CD4-positive, alpha-beta T cell (primary cell): ENCODE measurements at places on chromosomes 7 and 10. TPM values are rescaled to one million over a fixed set of nuclear protein-coding genes. Genes with fewer than 3 reads are reported as not detected.

DNA sequence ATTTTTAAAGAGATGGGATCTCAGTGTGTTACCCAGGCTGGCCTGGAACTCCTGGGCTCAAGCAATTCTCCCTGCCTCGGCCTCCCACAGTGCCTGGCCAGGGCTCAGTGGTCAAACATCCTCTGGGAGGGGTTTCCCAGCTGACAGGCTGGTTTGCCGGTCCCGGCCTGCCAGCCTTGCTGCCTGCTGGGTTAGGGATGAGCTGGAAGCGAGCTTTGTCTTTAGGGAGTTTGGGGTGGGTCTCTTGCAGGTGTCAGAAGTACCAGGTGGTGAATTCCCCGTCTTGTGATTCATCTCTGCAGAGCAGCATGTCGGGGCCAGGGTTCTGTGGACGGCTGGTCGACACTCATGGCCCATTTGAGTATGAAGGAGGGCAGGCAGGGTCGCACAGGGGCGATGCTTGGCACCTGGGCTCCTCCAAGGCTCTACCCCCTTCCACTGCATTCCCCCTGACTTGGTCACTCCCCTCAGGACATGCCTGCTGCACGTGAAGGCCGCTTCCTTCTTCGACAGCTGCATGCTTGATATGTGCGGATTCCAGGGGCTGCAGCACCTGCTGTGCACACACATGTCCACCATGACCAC is 30.3 kb downstream of the ZAN start:
- H3K27ac ChIP-seq = no peak overlapping the region
- no peak overlapping the region for H3K4me3 ChIP-seq
- no peak for DNase-seq
- no peaks in the 10 kb centered on the region for H3K4me1 ChIP-seq

DNA sequence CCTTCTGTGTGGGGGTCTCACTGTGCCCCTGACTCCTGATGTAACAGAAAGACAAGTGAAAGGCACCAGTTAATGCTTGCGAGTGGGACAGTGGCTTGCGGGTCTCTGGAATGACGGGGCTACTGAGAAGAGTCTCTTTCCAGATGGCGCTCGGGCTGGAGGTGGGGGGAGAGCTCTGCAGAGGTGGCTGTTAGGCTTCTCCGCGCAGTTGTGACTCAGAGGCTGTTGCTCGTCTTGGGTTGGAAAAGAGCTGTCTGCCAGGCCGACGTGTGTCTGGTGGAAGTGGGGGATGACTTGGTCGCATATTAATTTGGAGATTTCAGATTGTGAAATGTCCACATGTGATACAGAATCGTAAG is 27.9 kb upstream of the SH2B2 start:
- H3K27ac ChIP-seq = no peak overlapping the region
- no peak for DNase-seq
- H3K4me3 ChIP-seq = no peak overlapping the region
- H3K4me1 ChIP-seq = no peaks in the 10 kb centered on the region
- no peaks in the 10 kb centered on the region for H3K27me3 ChIP-seq

DNA sequence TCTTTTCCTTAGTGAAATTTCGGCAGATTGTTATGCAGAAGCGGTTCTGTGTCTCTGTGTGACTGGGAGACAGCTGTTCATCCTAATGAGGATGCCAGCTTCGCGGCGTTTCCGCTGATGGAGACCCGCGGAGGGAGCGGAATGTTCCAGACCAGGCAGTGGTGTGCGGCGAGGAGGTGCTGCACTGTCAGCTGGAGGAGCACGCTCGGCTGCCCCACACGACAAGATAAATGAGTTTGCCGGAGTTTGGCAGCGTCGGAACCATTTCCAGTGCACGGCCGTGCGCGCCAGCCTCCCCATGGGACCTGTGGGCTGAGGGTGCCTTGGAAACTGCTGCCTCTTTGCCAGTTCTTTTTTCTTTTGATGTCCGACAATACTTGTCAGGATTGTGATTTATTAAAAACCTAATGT is 64.6 kb downstream of the WDR37 start:
- H3K27me3 ChIP-seq = no peaks in the 10 kb centered on the region
- H3K4me1 ChIP-seq = peaks cover 23% of the 10 kb centered on the region
- H3K36me3 ChIP-seq = peaks cover 92% of the 10 kb centered on the region
- DNase-seq = no peak
- H3K4me3 ChIP-seq = no peak overlapping the region
- H3K27ac ChIP-seq = no peak overlapping the region

DNA sequence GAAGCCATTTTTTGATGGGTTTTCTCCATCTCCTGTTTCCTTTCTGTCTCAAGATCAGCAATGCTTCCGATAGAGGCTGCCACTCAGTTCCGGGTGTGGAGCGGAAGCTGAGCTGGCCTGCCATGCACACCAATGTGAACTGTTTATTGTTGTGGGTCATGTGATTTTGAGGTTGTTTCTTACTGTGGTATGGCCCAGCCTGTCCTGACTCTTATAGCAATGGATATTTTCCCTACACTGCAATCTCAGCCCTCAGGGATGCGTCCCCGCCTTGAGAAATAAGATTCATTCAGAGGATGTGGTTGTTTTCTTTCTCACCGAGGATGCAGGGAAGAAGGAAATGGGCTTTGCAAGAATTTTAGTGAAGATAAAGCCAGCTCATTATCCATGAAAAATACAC is 134.7 kb downstream of the PFKFB3 start:
- no peak overlapping the region for H3K4me3 ChIP-seq
- no peaks in the 10 kb centered on the region for H3K27me3 ChIP-seq
- DNase-seq = no peak
- no peaks in the 10 kb centered on the region for H3K4me1 ChIP-seq
- H3K36me3 ChIP-seq = no peaks in the 10 kb centered on the region

- no peaks in the 10 kb centered on the region for H3K27me3 ChIP-seq
- H3K4me3 ChIP-seq = no peak overlapping the region
- DNase-seq = no peak
Observed at GRCh38 chr7:16993543-16993942, 111.8 kb upstream of the AGR3 start.

DNA sequence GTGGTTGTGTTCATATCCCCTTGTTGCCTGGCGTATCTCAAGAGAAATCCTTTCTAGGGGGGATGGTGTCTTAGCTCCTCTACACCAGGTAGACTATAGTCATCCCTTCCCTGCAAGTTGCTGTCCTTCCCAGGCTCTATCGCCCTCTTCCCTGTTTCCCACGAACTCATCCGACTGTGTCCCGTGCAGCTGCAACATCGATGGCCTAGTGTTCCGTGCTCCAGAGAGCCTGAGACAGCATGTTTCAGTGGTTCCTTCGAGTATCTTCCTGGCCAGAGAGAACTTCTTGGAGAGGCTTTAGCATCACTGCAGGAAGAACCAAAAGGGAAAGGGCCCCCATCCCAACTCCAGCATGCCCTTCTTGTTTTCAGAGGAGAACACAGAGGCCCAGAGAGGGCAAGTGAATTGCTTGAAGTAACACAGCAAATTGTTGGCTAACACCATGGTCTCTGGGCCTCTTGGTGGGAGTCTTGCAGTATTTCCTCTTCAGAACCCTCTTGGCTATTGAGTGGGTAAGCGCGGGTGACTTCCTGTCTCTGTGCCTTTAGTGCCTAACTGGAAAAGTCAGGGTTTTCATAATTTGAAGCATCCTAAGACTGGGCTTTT is 162.9 kb downstream of the RGS10 start:
- H3K27me3 ChIP-seq = no peaks in the 10 kb centered on the region
- no peak overlapping the region for H3K4me3 ChIP-seq
- H3K27ac ChIP-seq = no peak overlapping the region
- H3K4me1 ChIP-seq = peaks cover 9% of the 10 kb centered on the region
- no peak for DNase-seq

DNA sequence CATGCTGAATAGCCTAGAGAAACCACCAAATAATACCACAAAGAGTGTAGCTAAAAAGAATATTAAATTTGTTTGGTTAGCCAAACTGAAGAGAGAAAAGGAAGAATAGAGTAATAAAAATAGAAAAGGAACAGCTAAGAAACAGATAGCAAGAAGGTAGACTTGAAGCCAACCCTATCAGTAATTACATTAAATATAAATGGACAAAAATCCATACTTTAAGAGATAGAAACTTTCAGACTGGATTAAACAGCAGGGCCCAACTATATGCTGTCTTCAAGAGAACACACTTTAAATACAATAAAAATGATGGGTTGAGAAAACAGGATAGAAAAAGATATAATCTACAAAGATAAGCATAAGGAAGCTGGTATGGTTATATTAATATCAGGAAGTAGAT is 31.2 kb downstream of the IL2RA start:
- peaks cover 7% of the 10 kb centered on the region for H3K36me3 ChIP-seq
- DNase-seq = no peak
- no peak overlapping the region for H3K4me3 ChIP-seq

- no peak for DNase-seq
- no peaks in the 10 kb centered on the region for H3K27me3 ChIP-seq
- H3K27ac ChIP-seq = no peak overlapping the region
- no peaks in the 10 kb centered on the region for H3K4me1 ChIP-seq
Observed at GRCh38 chr10:24444337-24444736, 235.4 kb downstream of the KIAA1217 start.

GRCh38 chr10:99756159-99756558 is 24.1 kb downstream of the CUTC start:
- H3K4me3 ChIP-seq = no peak overlapping the region
- no peak overlapping the region for H3K27ac ChIP-seq
- no peaks in the 10 kb centered on the region for H3K27me3 ChIP-seq
- no peak for DNase-seq
- H3K36me3 ChIP-seq = peaks cover 87% of the 10 kb centered on the region
- H3K4me1 ChIP-seq = no peaks in the 10 kb centered on the region

DNA sequence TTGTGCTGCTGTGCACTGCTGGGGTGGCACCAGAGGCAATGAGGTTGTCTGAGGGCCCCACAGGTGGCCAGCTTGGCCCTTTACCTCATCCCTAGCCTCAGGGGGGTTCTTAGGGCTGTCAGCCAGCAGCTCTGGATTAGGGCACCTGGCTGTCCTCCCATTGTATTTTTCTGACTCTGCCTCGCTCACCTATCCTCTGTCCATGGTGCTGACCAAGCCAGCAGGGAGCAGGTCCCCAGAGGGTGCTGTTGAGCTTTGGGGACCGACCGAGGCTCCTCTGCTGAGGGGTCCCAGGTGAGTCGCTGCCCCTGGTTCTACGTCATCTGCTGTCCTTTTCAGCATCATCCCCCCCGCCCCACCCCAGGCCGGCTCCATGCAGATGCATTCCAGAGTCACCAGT is 32.1 kb upstream of the ZNF735 start:
- H3K27ac ChIP-seq = no peak overlapping the region
- no peaks in the 10 kb centered on the region for H3K4me1 ChIP-seq
- DNase-seq = no peak
- no peak overlapping the region for H3K4me3 ChIP-seq

GRCh38 chr7:114531326-114531725 is 116.7 kb downstream of the FOXP2 start:
- H3K4me3 ChIP-seq = no peak overlapping the region
- no peaks in the 10 kb centered on the region for H3K4me1 ChIP-seq
- no peaks in the 10 kb centered on the region for H3K36me3 ChIP-seq
- DNase-seq = no peak
- H3K27ac ChIP-seq = no peak overlapping the region

GRCh38 chr7:17408245-17408903 is 109.9 kb downstream of the AHR start:
- no peak overlapping the region for H3K4me3 ChIP-seq
- no peak overlapping the region for H3K27ac ChIP-seq
- DNase-seq = peak; percentile 21
- no peaks in the 10 kb centered on the region for H3K27me3 ChIP-seq
- no peaks in the 10 kb centered on the region for H3K4me1 ChIP-seq

DNA sequence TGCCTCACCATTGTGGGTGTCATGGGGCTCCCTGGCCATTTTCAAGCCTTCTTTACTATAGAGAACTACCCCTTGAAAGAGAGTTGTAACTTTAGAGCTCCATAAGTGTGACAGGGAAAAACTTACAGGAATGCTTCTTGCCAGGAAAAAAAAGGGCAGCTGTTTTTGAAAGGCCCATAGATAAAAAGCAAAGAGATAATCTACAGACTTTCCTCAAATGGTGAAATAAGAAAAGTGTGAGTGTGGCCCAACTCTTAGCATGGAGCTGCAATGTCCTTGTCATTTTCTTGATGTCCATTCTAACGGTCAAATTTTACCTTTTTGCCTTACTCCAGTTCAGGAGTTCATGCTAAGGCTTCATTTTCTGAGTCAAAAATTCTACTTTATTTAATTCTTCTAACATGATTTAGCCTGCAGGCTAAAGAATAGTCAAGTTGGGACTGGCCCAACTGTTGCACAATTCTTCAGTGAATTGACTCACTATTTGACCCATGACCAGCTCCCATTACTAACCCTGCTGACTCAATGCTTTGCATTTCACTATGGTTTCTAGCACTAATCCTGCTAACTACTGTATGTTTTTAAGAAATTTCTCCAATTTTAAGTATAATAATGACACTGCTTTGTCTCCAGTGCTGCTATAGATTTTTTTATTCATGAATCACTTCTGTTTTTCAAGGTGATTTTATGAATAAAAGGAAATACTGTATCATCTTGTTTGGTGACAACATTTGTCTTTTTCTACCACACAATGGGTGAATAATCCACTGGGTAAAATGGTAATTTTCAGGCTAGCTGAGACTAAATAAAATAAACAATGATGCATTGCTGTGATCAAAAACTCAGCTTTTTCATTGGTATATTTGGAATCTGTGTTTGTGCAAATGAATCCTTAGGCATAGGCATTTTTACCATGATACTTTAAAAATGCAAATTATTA is 41.4 kb upstream of the SGCE start:
- no peaks in the 10 kb centered on the region for H3K36me3 ChIP-seq
- H3K4me3 ChIP-seq = no peak overlapping the region
- no peak overlapping the region for H3K27ac ChIP-seq
- no peak for DNase-seq
- no peaks in the 10 kb centered on the region for H3K4me1 ChIP-seq

DNA sequence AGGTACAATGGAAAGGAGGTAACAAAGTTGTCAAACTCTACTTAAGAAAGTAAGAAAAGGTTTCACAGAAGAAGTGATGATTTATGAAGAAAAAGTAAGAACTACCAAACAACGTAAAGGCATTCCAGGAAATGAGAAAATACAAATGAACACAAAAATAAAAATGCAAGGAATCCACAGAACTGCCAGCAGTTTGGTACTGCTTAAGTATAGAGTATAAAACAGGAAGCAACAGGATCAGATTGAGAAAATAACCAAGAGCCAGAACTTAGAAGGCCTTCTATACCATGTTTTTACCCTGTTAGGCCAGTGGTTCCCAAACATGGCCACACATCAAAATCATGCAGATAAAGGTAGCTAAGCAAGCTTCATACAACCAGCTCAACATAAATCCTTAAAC is 9.2 kb downstream of the NDUFA5 start:
- no peaks in the 10 kb centered on the region for H3K4me1 ChIP-seq
- H3K4me3 ChIP-seq = no peak overlapping the region
- DNase-seq = no peak
- peaks cover 49% of the 10 kb centered on the region for H3K36me3 ChIP-seq
- H3K27ac ChIP-seq = no peak overlapping the region

GRCh38 chr7:80135309-80136104 is 876 bp downstream of the GNAI1 start:
- no peak overlapping the region for H3K27ac ChIP-seq
- DNase-seq = no peak
- H3K4me1 ChIP-seq = peaks cover 3% of the 10 kb centered on the region
- no peaks in the 10 kb centered on the region for H3K36me3 ChIP-seq

GRCh38 chr7:158591944-158592343 is 4.3 kb upstream of the PTPRN2 start:
- H3K27ac ChIP-seq = no peak overlapping the region
- H3K4me3 ChIP-seq = no peak overlapping the region
- H3K4me1 ChIP-seq = peaks cover under 1% of the 10 kb centered on the region
- H3K36me3 ChIP-seq = no peaks in the 10 kb centered on the region

- DNase-seq = no peak
- H3K27ac ChIP-seq = no peak overlapping the region
- no peaks in the 10 kb centered on the region for H3K27me3 ChIP-seq
- no peak overlapping the region for H3K4me3 ChIP-seq
- H3K36me3 ChIP-seq = no peaks in the 10 kb centered on the region
Observed at GRCh38 chr7:111919631-111920179, 286.5 kb downstream of the DOCK4 start.

The TDRD1 gene
- total RNA-seq = not detected

The WDR91 gene
- total RNA-seq = 41.7 TPM

The OR6B1 gene
- not detected for total RNA-seq
